ENCODE measurements at places on chromosomes 3 and 15.

DNA sequence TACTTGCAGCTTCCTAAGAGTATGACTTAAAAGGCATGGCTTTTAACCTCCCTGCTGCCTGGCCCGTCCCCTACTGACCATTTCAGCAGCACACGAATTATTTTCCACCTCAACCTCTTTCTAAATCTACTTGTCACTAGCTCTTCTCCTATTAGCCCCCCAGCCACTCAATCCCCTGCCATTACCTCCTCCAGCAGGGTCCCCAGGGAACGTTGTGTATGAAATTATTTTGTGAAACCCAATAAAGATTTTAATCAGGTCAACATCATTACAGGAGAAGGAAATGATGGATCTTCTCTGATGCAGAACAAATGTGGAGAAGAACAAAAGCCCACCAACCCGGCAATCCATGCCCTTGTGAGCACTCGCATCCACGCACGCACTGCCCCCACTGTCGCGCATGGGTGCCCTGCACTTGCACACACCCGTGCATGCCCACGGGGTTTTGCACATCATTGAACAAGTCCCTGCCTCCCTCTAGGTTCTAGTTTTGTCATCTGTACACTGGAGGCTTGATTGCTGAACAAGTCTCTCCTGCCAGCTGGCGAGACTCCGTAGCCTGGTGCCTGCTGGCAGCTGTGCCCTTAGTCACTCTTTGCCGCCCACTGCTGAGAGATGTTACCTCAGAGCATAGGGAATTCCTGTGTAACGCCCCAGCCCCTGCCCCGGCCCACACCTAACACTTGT, 51.6 kb downstream of the LINGO1 start:
- DNase-seq: no peak

GRCh38 chr3:177338697-177339219, 141.5 kb upstream of the TBL1XR1 start:
- no peak for DNase-seq

DNA sequence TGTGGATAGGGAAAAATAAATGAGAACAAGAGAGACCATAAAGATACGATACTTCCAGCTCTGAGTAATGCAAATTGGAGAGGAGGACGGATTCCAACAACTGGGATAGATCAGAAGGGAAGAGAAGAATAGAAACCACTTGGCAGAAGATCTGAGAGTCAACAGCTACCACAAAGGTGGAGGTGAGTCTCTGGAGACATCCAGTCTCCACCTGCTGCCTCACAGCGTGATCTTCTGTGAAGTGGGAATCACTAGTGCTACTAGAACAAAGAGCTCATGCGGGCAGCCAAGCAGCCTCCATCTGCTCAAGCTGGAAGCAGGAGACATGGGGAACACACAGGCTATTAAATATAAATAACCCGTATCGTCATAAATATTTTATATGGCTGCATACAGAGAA, 558.5 kb upstream of the CFAP20DC start:
- DNase-seq: no peak

DNA sequence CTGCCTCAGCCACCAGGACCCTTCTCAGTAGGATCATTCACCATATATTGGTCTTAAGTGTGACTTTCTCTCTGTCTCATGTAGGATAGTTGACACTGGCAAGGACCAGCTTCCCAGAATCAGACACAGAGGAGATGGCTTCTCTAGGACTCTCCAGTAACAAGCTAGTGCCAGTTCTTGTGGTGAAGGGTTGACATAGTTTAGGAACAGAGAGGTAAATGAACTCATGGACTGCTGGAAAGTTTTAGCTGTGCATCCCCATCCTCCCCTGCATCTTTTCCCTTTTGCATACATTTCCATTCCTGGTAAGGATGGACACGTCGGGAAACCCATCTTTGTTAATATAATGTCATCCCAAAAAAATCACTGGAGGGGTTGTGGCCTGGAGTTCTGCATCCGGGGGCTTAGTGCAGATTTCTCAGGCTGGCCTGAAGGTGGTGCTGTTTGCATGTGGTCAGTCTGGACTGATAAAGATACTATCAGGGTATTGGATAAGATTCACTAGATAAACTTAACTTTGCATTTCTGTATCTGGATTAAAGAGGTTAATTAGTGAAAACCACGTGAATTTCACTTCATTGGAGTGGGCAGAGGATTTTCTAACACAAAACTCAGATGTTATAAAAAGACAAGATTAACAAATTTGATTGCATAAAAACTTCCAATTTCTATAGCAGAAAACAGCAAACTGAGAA, 110.8 kb downstream of the TBC1D2B start:
- DNase-seq: no peak

DNA sequence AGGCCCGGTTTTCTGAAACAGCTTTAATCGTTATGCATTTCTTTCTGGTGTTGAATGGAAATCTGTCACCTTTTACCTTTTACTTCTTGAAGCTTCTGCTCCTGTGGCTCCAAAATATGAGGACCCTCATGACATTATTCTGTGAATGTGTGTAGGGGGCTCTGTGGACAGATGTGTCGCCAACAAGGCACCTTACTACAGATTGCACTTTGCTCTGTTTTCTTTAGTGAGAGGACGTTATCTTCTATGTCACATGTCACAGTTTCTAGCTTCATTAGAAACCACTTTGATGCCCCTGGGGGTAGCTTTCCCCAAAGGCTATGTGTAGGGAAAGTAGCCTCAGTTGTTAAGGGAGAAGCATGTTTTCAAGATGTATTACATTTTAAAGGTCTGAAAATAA, 195.6 kb downstream of the ZNF621 start:
- DNase-seq: no peak

DNA sequence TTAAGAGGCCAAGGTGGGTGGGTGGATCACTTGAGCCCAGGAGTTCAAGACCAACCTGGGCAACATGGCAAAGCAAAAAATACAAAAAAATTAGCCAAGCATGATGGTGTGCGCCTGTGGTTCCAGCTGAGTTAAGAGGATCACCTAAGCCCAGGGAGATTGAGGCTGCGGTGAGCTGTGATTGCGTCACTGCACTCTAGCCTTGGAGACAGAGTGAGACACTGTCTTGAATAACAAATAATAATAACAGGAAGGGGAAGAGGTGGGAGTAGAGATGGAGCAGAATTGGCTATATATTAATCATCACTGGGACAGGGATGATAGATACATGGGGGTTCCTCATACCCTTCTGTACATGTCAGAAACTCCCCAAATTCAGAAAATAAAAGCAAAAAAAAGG, 23.8 kb upstream of the NMB start:
- no peak for DNase-seq

DNA sequence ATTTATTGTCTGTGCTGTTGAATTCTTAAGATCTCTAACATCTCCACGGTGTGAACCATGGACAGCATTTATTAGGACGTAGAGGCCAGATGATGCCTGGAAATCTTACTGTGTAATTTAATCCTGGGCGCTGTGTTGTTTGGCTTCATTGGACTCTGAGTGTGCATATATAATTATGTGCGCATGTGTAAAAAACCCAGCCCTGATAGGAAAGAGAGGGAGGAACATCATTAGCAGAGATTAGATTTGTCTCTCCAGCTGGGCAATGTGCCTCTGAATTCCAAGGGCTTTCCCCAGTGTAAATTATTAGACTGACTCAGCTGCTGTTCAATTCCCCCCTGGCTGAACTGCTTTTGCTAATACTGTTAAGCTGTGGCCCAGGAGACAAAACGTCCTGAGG, 39.6 kb downstream of the MAP3K13 start:
- DNase-seq: peak; percentile 10

DNA sequence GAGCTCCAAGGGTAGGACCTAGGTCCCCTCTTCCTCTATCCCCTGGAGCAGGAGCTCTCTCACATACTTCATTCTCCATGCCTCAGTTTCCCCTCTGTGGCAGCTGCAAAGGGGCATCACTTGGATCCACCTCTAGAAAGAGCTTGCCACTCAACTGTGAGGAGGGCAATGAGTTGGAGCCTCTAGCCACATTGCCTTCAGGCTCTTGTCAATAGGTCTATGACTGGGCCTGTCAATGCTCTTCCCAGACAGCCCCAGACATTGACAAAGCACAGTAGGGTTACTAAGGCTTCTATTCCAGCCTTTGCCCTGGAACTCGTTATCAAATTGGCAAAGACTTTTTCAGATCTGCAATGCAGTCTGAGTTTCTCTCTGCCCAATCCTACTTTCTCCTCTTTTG, 4.4 kb upstream of the VIPR1 start:
- no peak for DNase-seq

Data from AG04449 (cell line).